ENCODE measurements at places on chromosomes 3 and 15.

DNA sequence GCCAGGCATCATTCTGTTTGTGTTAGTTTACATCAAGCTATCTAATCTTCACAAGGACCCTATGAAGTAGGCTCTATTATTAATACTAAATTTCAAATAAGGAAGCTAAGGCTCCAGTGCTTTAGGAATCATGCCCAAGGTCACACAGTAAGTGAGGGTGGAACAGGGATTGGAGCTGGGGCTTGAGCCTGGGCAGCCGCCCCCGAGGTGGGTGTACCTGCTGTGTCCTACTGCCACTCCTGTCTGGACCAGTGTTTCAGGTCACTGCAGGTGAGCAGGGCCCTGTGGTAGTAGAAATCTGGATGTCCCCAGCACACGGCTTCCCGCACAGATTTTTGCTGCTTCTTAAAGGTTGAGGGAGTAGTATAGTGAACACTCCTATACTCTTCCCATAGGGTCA is 6.5 kb downstream of the KLF13 start:
- DNase-seq: no peak

DNA sequence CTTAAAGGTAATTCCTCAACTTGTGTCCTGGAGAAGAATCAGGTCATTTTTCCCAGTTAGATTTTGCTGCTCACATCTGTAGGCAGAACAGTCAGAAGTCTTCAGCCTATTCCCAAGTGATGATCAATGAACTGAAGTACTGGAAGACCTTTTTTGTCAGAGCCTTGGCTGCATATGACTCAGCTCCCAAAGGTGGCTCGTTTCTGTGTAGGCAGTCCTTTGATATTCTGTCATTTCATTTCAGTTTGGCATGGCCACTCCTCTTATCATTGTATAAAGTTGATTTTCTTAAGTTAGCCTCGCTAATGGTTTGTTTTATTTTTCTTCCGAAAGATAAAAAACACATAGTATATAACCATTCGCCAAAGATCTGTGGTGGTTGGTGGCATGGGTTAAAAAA is 90.7 kb downstream of the KLHL25 start:
- DNase-seq: no peak

- no peak for DNase-seq
These were observed 491.9 kb downstream of the NTRK3 start for GRCh38 chr15:87764461-87765240.

DNA sequence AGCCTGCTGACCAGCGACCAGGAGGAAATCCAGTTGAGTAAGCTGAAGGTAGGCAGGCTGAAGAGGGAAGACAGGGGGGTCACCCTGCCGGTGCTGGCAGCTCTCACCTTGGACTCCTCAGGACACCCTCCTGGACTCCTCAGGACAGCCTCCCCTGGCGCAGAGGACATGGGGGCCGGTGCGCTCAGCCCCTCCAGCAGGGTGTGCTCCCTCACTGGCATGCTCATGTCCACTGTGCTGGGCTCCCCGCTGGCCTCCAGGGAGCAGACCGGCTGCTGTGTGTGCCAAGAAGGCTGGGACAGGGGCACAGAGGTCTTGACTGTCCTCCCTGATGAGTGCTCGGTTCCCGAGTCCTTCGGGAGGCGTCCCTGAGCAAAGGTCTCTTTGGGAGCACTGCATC is 183.6 kb downstream of the ATP10A start:
- no peak for DNase-seq

Measured in glutamatergic neuron (in vitro differentiated cells).